ENCODE measurements at places on chromosomes 4 and X.
A peak's percentile ranks its signal among the peaks of the same experiment; 100 is the strongest.

DNA sequence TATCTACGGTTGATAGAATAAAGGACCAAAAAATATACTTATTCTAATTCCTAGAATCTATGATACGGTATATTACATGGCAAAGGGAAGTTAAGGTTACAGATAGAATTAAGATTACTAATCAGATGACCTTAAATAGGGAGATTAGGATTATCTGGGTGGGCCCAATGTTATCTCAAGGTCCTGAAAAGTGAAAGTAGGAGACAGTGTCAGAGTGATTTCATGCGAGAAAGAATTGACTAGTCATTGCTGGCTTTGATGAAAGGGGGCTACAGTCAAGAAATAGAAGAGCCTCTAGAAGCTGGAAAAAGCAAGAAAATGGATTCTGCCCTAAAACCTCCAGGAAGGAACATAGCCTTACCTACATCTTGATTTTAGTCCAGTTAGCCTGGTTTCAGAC is 176.9 kb upstream of the PPP1R2C start:
- DNase-seq = no peak

DNA sequence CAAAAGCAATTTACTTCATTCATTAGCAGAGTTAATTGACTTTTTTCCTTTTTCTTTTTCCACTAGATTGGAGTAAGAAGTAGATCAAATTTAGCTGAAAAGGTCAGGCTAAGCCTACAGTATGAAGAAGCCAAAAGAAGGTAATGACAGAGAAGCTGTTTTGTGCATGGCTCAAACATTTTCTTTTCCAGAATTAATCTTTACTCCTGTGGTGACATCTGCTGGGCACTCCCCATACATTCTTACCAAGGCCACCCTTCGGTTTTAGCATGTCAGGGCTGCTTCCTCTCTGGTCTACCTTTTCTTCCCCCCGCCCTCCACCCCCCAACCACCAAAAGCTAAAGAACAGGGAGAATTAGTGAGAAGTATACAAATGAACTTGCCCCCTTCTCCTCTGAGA is 70.2 kb downstream of the CLDN22 start:
- no peak for DNase-seq

DNA sequence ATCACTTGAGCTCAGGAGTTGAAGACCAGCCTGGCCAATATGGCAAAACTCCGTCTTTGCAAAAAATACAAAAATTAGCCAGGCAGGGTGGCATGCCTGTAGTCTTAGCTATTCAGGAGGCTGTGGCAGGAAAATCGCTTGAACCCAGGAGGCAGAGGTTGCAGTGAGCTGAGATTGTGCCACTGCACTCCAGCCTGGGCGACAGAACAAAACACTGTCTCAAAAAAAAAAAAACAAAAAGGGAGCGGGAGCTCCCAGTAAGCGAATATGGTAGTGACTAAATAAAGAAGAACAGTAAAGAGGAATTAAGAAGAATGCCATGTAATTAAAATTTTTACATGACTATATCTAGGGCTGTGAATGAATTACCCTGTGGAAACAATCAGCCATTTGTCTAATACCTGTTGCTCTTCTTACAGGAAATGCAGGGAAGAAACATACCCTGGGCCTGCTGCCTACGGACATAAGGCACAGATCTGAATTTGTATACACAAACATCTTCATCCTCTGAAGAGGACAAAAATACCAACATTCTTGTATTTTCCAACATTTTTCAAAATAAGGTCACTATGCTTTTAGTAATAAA is 11.4 kb downstream of the WDFY3 start:
- DNase-seq = no peak

GRCh38 chr4:67874986-67875385 is 8.8 kb downstream of the TMPRSS11D start:
- DNase-seq = peak; percentile 19

- DNase-seq = no peak
These were observed 321.6 kb downstream of the ARHGAP10 start for GRCh38 chr4:148053298-148054003.

- no peak for DNase-seq
These were observed 29.6 kb upstream of the MND1 start for GRCh38 chr4:153314915-153315314.

- DNase-seq = no peak
These were observed 379.0 kb upstream of the RASGEF1B start for GRCh38 chr4:81850701-81851100.

- no peak for DNase-seq
These were observed 23.3 kb downstream of the TRMT2B start for GRCh38 chrX:101028562-101028961.

DNA sequence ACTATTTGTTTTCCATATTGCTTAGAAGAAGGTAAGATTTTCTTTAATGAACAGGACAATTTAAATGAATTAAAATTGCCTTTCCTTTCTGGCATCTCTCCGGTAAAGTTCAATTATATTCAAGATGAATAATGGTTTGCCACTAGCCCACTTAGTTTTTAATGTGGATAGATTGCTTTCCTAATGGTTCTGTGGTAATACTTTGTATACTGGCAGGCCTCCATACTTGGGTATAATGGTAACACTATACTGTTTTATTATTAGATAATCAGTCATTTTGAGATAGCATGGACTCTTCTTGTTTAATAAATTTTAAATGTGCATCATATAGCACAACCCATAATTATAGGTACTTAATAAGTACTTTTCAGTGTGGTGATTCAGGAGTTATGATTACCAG is 89.5 kb downstream of the ELOVL6 start:
- no peak for DNase-seq

- no peak for DNase-seq
These were observed 27.3 kb downstream of the C4orf46 start for GRCh38 chr4:158644356-158644755.

DNA sequence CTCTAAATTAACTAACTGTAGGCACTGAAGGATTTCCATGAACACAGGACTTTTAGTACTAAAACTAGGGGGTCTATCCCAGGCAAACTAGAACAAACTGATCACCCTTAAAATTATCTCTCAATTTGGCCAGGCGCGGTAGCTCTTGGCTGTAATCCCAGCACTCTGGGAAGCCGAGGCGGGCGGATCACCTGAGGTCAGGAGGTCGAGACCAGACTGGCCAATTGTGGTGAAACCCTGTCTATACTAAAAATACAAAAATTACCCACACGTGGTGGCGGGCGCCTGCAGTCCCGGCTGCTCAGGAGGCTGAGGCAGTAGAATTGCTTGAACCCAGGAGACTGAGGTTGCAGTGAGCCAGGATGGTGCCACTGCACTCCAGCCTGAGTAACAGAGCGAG is 436.6 kb downstream of the RPA4 start:
- DNase-seq = no peak

GRCh38 chr4:93342738-93343137 is 485.8 kb upstream of the ATOH1 start:
- DNase-seq = no peak

- DNase-seq = no peak
These were observed 50.9 kb downstream of the MED28 start for GRCh38 chr4:17665346-17665745.

DNA sequence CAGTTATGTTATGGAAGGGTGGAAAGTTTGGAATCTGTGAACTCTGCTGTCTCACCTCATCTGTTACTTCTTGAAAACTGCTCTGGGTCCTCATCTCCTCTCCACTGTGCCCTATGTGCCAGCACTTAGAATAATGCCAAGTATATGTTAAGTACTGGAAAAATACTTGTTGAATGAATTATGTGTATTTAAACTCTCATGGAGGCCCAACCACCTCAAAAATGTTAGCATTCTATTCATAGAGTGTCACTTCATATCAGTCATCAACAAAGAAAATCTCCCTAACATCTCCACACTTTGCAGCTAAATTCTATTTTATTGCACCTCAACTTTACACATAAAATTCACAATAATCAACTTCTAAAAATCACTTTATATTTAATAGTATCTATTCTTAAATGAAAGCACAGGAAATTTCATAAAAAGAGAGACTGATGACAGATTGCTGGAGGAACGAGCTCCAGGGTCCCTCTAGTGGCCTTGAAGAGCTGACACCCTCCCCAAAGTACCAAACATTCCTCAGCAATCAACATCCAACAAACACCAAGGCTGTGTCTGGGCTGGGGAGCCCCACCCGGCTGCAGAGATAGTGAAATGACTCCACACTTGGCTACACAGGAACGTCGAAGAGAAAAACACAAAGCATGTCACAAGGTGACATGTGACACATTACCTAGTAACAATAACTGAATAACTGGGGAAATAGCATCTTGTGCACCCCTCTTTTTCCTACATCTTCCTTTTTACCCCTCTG is 45.8 kb downstream of the SLC39A8 start:
- no peak for DNase-seq

GRCh38 chrX:45623266-45623665 is 422.6 kb upstream of the DIPK2B start:
- DNase-seq = no peak

- DNase-seq = no peak
These were observed 1.5 kb downstream of the RBPJ start for GRCh38 chr4:26322346-26322745.

DNA sequence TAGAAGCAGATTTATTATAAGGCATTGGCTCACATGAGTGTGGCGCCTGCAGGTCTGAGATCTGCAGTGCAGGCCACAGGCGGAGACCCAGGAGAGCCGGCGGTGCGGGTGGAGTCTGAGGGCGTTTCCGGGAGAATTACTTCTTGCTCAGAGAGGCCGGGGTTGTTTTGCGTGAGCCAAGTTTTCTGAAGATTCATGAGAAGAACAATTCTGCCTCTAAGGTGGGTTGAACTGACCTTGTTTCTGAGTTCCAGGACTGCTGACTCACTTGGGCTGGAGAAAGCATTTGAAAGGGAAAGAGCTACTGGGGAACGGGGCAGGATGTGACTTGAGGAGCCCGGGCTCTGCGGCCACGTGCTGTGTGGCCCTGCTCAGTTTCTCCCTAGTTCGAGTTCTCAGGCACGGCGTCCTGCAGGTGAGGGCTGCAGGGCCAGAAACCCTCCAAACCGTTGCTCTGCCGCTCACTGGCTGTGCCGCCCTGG is 36.7 kb upstream of the SORCS2 start:
- peak; percentile 80 for DNase-seq

DNA sequence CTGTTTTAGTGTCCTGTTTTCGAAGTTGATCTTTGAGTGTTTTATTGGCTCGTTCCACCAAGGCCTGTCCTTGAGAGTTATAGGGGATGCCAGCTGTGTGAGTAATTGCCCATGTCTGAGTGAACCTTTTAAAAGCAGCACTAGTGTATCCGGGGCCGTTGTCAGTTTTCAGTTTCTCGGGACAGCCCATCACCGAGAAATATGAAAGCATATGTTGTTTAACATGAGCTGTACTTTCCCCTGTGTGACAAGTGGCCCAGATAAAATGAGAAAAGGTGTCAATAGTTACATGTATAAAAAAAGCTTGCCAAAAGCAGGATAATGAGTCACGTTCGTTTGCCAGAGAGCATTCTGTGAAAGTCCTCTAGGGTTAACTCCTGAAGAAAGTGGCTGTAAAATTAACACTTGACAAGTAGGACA is 48.6 kb upstream of the RASSF6 start:
- no peak for DNase-seq

GRCh38 chr4:74660866-74661265 is 133.5 kb downstream of the BTC start:
- DNase-seq = no peak

DNA sequence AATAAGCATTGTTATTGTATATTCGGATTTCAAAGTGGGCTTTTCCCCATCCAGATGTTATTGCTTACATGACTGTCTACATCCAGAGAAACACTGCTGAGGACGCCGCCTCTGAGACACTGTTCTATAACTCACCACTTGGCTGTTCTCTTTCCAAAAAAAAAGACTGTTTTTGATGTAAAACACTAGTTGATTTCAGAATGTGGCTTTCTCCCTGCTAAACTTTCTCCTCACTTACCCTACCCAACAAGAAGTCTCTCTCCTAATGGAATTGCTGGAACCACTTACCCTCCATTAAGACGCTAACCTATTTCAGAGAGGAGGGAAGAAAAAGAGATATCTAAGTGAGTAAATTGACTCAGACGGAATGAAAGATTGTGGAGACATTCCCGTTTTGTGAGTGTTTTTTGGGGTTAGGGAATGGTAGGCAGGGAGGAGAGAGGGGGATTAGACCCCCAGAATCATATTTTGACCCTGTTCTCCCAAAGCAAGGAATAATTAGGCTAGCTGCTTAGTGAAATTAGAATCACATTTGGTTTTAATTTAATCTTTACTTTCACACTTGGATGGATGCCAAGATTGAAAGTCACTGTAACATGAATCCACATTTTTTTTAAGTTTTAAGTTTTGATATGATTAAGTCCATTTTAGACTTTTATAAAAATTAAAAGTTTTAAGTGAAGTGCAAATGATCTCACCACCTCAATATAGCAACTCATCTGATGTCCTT is 174.9 kb downstream of the CHIC2 start:
- no peak for DNase-seq

DNA sequence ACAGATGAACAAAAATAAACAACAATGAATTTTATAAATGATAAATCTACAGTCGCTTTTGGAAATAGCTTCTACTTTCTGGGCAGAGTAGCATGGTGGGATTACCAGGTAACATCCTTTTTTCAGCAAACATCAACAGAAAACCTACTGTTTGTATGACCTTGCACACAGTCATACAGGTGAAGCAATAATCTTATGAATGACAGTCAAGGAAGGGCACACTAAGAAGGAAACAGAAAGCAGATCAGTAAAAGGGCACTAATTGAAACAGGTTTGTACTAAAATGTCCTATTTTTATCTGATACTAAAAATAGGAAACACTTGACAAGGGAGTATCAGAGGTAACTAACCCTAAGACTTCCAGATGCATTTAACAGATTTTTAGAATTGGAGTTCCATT is 108.9 kb downstream of the DLG3 start:
- no peak for DNase-seq

DNA sequence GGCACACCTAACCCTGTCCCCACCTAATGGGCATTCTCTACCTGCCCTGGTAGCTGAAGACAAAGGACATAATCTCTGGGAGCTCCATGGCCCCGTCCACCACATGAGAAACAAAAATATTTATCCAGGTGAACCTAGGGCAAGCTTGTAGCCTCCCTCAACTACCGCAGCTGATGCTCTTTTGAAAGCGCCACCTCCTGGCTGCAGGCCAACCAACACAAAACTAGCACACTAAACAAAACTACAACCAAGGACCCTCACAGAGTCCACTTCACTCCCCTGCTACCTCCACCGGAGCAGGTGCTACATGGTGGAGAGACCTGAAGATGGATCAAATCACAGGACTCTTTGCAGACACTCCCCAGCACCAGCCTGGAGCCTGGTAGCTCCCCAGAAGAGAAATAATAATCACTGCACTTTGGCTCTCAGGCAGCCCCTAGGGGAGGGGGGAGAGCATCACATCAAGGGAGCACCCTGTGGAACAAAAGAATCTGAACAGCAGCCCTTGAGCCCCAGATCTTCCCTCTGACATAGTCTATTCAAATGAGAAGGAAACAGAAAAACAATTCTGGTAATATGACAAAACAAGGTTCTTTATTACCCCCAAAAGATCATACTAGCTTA is 111.3 kb upstream of the ATP8A1 start:
- DNase-seq = no peak

- DNase-seq = no peak
These were observed 12.7 kb upstream of the DCUN1D4 start for GRCh38 chr4:51830156-51830720.

GRCh38 chrX:70176938-70177533 is at the start of gene DGAT2L6:
Gene DGAT2L6, plus strand, starts transcription at chrX:70177483. Its CDS starts 100 bp downstream, at chrX:70177583.
- DNase-seq = no peak

Data from left hindlimb (tissue), 1 donor.